ENCODE measurements at places on chromosomes 5 and 9. TPM values are rescaled to one million over a fixed set of nuclear protein-coding genes. Genes with fewer than 3 reads are reported as not detected.

Gene SPINK5
- total RNA-seq: not detected

Gene NMUR2
- not detected for total RNA-seq

Gene RNF130
- 15.7 TPM for total RNA-seq

DNA sequence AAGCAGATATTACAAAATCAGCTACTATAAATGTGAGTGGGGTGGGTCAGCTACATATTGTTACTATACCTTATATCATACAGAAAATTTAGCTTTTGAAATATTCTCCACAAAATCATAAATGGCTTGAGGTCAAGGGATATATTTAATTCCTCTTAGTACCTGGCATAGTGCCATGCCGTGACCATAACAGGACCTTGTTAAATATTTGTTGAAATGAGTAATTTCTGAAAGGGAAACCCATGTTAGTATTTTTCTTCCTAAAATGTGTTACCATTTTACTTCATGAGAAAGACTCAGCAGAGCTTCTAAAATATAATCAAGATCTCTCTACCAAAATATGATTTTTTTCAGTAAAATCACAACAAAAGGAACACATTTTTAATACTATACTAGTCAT lies 14.8 kb downstream of the ATP10B start:
- no peaks in the 10 kb centered on the region for H3K36me3 ChIP-seq
- H3K4me1 ChIP-seq: no peaks in the 10 kb centered on the region
- no peak overlapping the region for H3K27ac ChIP-seq
- no peak overlapping the region for H3K4me3 ChIP-seq
- DNase-seq: no peak

- H3K4me3 ChIP-seq: no peak overlapping the region
- no peaks in the 10 kb centered on the region for H3K27me3 ChIP-seq
- H3K36me3 ChIP-seq: no peaks in the 10 kb centered on the region
These were observed 168.6 kb downstream of the PRELID2 start for GRCh38 chr5:145666591-145666990.

- no peak for DNase-seq
- peak overlapping the region; percentile 67 for H3K4me3 ChIP-seq
- H3K27me3 ChIP-seq: no peaks in the 10 kb centered on the region
- H3K27ac ChIP-seq: no peak overlapping the region
- peaks cover 91% of the 10 kb centered on the region for H3K4me1 ChIP-seq
- H3K36me3 ChIP-seq: peaks cover 26% of the 10 kb centered on the region
These were observed 70.5 kb downstream of the PIK3R1 start for GRCh38 chr5:68285851-68286611.

GRCh38 chr5:173880306-173880985 lies 7.7 kb upstream of the CPEB4 start:
- DNase-seq: no peak
- no peak overlapping the region for H3K27ac ChIP-seq
- H3K4me1 ChIP-seq: peaks cover 18% of the 10 kb centered on the region
- H3K4me3 ChIP-seq: no peak overlapping the region

All from CD8-positive, alpha-beta memory T cell (primary cell).